ENCODE measurements at places on chromosomes 16 and 17. TPM values are rescaled to one million over a fixed set of nuclear protein-coding genes. Genes with fewer than 3 reads are reported as not detected.

DNA sequence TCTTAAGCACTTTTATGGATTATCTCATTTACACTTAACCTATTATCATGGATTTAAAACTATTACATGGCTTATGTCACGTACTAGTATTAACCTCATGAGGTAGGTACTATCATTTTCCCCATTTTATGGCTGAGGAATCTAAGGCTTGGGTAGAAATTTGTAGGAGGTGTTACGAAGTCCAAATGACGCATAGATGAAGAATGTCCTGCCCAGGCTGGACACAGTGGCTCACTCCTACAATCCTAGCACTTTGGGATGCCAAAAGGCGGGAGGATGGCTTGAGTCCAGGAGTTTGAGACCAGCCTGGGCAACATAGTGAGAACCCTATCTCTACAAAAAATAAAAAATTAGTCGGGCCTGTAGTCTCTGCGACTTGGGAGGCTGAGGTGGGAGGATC lies 4.8 kb upstream of the C1QL1 start:
- DNase-seq = no peak

- peak; percentile 32 for DNase-seq
Observed at GRCh38 chr16:24761526-24761925, 32.1 kb downstream of the TNRC6A start.

DNA sequence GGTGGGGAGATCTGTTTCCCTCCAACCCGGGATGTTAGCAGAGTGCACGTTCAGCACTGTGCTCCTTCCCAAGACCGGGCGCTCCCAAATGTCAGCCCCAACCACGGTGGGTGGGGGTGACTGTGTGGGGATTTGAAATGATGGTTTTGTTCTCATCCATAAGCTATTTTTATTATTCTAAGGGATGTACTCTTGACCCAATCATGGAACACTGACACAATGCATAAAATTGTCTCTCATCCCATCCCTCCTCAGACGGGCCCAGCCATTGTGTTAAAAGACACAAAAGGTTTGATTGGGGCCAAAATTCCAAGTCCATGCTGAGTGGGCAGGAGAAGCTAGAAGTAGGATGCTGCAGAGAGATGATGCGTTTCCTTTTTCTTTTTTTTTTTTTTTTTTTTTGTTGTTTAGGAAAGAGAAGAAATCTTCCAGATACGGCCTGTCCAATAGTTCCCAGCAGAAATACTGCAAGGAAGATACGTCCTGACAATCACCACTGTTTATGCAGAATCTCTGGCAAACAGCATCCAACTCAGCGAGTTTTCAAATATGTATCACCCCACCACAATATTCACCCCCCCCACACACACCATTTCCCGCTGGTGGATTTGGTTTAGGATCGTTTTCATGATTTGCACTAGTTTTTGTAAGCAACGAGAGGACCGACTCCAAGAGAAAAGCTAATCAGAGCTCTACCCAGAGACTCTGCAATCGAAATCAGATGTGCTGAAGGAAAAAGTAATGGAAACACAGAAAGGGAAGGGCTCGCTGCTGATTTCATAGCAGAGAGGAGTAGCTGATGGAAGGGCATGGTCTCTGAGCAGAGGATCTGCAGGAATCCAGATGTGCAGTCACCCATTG lies 163.5 kb upstream of the DYNLRB2 start:
- no peak for DNase-seq

- peak; percentile 37 for DNase-seq
Observed at GRCh38 chr17:51926448-51926847, 232.1 kb downstream of the CA10 start.

DNA sequence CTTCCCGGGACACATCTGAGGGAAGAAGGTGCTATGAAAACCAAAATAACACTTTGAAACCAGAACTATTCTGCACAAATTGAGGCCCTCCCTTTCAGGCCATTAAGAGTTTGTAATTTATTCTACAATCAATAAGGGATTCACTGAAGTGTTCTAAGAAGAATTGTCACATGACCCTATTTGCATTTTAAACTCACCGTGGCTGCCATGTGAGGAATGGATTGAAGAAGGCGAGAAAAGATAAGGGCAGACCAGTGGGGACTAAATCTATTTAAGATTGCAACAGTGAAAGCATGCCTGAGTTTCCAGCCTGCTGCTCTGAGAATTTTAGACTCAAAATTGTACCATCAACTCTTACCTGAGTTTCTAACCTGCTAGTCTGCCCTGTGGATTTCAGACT lies 408.8 kb upstream of the SALL1 start:
- no peak for DNase-seq

The ANKRD40CL gene
- total RNA-seq = not detected

The IRF8 gene
- total RNA-seq = 3.6 TPM

The CD300A gene
- 1.7 TPM for total RNA-seq

DNA sequence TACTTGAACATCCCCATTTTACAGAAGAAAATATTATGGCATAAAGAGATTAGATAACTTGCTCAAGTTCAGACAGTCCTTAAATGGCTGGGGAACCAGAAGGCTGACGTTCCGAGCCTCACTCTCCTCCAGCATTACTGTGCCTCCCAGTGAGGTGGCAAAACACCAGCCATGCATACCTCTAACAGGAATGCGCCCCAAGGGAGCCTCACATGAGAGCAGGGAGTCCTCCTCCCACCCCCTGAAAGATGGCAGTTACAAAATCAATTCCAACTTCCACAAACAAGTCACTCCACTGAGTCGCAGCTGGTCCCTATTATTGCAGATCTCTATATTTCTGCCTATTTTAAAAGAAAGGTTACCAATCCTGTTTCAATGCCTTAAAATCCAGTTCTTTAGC lies 55.5 kb downstream of the ANKFY1 start:
- DNase-seq = no peak

The FNDC8 gene
- not detected for total RNA-seq

DNA sequence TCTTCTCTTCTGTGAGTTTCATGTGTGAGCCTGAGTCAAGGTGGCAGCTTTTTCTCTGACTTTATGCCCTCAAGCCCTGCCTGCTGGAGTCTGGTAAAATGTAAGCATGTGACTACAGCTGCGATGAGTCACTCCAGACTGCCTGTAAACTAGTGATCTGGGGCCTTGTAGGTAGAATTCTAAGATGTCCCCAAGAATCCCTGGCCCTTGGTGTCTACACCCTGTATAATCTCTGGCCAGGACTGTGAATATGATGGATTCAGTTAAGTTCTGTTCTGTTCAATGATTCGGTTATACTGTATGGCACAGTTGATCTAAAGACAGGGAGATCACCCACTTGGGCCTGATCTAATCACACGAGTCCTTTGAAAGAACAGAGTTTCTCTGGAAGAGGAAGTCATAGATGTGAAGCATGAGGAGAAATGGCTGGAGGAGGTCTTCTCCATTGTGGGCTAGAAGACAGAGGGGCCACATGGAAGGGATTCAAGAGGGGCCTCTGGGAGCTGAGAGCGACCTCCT lies 29.8 kb downstream of the PRSS54 start:
- DNase-seq = no peak

DNA sequence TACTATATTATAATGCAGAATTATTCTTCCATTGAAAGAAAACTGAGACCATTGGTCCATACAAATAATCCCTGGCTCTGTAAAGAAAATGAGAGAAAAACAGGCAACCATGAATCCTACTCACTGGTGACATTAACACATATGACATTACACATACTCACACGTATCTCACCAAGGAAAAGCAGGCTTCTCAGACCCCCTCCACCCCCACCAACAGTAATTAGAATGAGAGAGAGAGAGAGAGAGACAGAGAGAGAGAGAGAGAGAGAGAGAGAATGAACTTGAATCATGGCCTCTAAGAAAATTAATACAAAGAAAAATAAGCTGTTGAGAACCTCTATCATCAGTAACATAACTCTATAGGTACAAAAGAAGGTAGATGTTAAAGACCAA lies 132.0 kb downstream of the SNX11 start:
- DNase-seq = no peak

The UMOD gene
- total RNA-seq = not detected

The SDR42E2 gene
- 1.1 TPM for total RNA-seq

DNA sequence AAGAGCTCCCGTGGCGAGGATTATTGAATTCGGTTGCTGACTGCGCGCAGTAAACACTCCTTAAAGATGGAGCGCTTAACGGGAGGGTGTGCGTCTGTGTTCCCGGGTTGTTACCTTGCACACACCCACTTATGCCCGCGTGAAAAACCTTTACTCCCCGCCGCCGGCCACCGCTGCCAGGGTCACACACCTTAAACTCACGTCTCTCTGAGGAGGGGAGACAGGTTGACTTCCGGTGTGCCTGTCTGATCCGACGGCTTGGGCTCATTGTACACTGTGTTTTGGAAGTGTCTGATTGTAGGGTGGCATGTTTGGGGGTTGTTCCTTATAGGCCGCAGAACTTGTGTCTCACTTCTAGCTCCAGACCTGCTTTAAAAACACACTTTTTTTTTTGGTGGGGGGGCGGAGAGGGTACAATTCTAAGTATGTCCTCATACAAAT lies 66.8 kb downstream of the KPNA2 start:
- peak; percentile 27 for DNase-seq

DNA sequence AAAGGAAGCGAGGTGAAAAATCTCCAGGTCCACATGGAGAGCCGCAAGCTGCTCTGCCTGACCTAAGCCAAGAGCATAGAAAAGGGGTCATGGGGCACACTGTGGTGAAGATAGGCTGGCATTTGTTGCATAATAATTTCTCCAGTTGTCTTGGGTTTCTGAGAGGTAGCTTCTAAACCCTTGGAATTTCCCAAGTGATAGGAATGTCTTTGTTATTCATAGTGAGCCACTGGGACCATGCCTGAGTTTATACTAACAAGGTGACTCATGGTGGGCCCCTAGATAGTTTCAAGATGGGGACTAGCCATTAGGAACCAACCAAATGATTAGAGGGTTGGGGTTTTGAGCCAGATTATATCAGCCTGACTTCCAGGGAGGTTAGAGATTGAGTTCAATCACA lies 25.6 kb downstream of the SOST start:
- no peak for DNase-seq

DNA sequence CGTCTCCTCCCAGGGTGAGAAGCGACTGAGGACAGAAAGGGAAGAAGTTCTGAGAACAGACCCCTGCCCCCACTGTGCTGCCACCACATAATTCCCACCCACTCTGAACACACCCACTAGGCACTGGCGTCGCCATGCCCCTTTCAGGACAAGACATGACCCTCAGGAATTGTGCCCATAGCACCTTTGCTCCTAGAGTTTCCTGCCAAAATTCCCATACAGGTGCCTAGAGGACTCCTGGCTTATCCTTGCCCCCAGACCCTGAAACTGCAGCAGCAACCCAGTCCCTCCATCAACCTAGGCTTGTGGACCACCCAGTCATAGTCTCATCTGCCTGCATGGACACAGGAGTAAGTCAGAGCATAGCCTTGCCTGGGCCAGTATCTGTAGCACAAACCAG lies 157.7 kb upstream of the ZNF267 start:
- DNase-seq = no peak

- DNase-seq = no peak
Observed at GRCh38 chr17:68255731-68256538, 8.1 kb downstream of the AMZ2 start.

DNA sequence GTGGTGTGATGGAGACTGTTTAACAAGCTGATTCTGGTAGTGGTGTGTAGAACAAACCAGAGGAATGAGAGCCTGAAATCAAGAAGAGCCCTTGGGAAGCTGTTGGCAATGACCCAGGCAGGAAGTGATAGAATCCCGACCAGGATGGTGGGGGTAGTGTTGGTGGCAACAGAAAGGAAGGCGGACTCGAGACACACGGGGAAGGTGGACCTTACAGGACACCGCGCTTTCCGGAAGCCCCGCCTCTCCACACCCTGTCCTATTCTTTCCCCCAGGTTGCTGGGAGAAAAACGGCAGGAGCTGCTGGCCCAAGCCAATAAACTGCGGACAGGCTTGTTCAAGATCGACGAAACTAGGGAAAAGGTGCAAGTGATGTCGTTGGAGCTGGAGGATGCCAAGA lies 30.0 kb upstream of the KDM6B start:
- no peak for DNase-seq

- DNase-seq = no peak
Observed at GRCh38 chr16:59339871-59340270, 605.8 kb upstream of the GOT2 start.

DNA sequence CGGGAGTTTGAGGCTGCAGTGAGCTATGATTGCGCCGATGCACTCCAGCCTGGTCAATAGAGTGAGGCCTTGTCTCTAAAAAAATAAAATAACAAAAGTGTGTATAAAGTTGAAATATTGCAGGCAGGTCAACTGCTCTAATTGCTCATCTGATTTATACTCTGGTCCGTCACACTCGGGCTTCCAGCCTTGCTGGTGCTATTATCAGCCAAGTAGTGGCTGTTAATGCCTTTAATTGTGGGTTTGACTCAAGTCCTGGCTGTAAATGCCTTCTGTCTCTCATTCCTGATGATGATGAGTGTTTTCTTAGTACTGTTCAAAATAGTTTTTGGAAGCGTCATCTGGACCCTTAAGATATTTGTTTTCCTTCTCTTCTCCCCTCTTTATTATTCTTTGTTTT lies 18.4 kb downstream of the SYT17 start:
- no peak for DNase-seq

The KRTAP4-1 gene
- not detected for total RNA-seq

- DNase-seq = no peak
Observed at GRCh38 chr16:80066805-80067580, 466.5 kb upstream of the MAF start.

- DNase-seq = no peak
Observed at GRCh38 chr16:7086822-7087616, 245.6 kb upstream of the RBFOX1 start.

The GPR142 gene
- not detected for total RNA-seq

The CRISPLD2 gene
- total RNA-seq = 103 TPM

GRCh38 chr17:35684055-35684802 lies 47.2 kb upstream of the RASL10B start:
- no peak for DNase-seq

DNA sequence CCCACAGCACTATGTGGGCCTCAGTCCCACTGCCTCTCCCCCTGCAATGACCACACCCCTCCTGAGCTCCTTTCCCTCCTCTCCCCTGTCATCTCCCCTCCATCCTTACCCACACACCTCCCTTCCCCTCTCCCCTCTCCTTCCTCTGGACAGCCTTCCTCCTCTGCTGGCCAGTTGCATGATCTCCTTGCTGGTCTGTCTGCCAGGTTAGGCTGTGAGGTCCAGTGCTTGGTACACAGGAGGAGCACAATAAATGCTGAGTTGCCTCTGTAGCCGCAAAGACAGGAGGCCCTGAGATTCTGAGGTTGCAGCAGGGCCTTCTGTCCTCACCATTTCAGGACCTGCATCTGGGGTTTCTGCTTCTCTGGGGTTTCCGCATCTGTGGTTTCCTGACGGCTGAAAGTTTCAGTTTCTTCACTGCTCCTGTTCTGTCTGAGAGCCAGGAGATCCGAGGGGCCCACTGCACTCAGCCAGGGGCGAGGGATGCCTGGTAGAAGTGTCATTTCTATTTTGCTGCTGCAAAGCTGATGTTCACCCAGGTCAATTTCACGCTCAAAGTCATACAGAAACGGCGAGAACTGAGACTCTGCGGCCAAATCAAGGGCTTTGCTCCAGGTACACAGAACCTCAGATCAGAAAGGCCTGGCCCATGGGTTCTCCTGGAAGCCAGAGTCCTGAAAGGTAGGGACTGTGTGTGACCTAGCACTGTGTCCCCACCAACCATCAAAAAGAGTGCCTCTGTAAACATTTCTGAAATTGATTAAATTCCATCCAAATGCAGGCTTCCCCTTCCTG lies 4.6 kb upstream of the SLC12A3 start:
- no peak for DNase-seq

GRCh38 chr16:69073181-69073702 lies 32.2 kb upstream of the HAS3 start:
- DNase-seq = no peak

- DNase-seq = no peak
Observed at GRCh38 chr16:20937736-20938135, 37.2 kb downstream of the LYRM1 start.

The CDH5 gene
- total RNA-seq = 10.8 TPM

GRCh38 chr17:49210158-49211029 lies at the start of the genes ABI3 and GNGT2:
ABI3 (plus strand) TSS chr17:49210707; CDS start chr17:49210725, 18 bp downstream.
GNGT2 (minus strand) TSS chr17:49210574; CDS start chr17:49207422, 3,152 bp downstream.
- DNase-seq = peak; percentile 39

The HBA2 gene
- total RNA-seq = 75.0 TPM

Measured in ovary (tissue), 10 donors.